ENCODE measurements at places on chromosomes 16 and 17. TPM values are rescaled to one million over a fixed set of nuclear protein-coding genes. Genes with fewer than 3 reads are reported as not detected.

GRCh38 chr17:67649891-67650290 is 67.8 kb upstream of the NOL11 start:
- DNase-seq, result no peak

DNA sequence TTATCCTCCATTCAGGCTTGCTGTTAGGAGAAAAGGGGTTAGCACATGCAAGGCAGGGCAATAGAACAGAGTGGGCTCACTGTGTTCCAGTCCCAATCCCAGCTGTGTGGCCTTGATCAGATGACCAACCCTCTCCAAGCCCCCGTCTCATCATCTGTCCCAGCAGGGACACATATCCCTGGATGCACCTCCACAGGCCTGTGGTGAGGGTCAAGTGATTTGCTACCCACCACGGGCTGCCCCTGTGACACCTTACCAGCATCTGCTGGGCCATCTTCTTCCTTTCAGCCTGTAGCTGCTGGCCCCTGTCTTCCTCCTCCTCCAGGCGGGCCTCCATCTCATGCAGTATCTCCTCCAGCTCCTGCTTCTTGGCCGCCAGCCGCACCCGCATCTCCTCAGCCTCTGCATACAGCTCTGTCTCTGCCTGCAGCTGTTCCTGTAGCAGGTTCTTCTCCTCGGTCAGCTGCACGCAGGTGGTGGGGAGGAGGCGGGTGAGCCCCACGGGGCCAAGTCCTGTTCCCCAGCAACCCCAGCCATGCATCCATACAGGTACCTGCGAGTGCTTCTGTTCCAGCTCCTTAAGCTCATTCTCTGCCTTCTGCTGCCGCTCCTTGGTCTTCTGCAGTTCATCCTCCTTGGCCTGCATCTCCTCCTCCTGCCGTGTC is 91.3 kb downstream of the NDE1 start:
- DNase-seq, result no peak

- peak; percentile 33 for DNase-seq
Observed at GRCh38 chr16:85959686-85960085, 60.7 kb downstream of the IRF8 start.

GRCh38 chr16:80103463-80103862 is 437.3 kb upstream of the DYNLRB2 start:
- no peak for DNase-seq

DNA sequence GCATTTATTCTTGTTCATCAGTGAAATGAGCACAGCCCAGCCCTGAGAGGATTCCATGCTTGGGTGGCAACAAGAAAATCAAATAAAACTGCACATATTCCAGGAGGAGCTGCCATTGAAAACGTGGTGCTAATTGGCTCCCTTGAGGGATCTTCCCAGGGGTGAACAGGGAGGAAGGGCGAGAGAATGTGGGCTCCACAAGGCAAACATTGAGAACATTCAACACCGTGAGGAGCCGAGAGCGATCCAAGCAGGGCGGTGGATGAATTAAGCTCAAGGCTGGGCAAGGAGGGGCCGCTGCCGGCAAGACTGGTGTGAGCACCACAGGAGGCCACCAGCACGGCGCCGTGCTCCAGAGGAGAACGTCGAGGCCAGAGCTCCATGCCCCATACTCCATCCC is 166.9 kb downstream of the C16orf95 start:
- no peak for DNase-seq

DNA sequence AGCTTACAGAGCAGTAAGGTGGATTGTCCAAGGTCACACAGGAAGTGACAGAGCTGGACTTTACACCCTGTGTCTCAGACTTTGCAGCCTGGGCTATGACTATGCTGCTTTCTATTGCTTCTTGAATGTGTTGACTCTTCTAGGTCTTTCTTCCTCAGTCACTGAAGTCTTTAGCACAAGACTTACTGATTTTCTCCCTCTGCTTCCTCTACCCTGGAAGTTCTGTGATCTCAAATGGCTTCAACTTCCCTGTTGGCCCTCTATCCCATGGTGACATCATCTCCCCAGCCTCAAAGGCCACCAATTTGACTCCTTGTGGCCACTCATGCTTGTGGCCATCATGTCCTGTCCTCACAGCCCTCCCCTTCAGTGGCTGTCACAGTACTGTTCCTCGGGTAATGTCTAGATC is 181.3 kb downstream of the HS3ST3A1 start:
- DNase-seq, result no peak

DNA sequence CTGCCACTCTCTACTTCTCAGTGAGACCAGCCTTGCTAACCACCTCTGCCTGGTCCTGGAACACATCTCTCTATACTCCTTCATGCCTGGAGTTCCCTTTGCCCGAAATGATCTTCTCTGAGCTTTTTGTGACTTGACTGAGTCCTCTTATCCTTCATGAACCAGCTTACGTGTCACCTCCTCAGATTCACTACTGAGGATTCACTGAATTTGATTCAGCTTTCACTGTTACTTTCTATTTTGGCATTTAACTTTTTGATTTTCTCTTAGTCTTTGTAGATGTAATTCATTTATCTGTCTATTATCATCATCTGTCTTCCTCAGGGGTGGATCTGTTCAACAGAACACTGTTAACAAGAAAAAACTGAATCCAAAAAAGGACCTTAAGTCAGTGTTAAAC is 95.6 kb downstream of the RPGRIP1L start:
- DNase-seq, result no peak

The CCDC200 gene
- not detected for total RNA-seq

The KRT24 gene
- total RNA-seq, result 6.3 TPM

The KRTAP4-9 gene
- total RNA-seq, result not detected

The OXLD1 gene
- total RNA-seq, result 20.7 TPM

The PIRT gene
- total RNA-seq, result 0.24 TPM

The SCIMP gene
- 0.72 TPM for total RNA-seq
